ENCODE measurements at places on chromosomes 13 and 19.

DNA sequence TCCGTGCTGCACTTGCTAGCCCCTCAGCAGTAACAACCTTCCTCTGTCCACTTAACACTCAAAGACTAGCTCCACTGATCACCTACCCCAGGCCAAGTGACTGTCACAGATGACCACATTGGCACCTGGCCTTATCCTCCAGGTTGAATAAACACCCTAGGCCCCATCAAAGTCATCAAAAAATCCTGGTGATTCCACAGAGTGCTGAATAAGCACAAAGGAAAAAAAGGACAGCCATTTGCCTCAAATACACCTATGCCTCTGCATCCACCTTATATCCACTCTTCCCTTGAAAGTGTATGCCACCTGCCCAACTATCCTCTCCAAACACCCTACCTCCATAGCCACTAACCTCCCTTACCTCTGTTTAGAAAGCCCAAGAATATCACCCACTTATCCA is 2.7 kb downstream of the ZNF154 start:
- no peak for DNase-seq

DNA sequence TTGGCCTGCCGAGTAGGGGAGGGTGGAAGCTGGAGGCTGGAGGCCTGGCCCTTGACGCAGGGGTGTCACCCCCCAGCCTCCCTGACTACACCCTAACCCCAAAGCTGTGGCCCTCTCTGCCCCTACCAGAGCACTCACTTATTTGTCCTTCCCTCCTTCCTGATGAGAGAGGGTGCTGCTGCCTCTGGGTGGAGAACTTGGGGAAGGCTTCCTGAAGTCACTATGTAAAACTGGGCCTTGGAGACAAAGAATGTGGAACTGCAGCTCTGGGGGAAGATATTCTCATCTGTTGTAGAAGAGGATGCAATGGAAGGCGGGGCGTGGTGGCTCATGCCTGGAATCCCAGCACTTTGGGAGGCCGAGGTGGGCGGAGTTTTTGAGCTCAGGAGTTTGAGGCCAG is 485.2 kb downstream of the ZNF536 start:
- no peak for DNase-seq

DNA sequence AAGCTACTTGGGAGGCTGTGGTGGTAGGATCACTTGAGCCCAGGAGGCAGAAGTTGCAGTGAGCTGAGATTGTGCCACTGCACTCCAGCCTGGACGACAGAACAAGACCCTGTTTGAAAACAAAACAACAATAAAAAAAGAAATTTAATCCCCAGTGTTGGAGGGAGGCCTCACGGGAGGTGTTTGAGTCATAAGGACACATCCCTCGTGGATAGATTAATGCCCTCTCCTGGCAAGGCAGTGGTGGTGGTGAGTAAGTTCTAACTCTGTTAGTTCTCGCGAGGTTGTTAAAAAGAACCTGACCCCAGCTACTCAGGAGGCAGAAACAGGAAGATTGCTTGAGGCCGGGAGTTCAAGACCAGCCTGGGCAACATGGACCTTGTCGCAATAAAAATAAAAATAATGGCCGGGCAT is 27.6 kb upstream of the SIN3B start:
- no peak for DNase-seq

- DNase-seq, result no peak
Measured at GRCh38 chr19:18000915-18001776, 6.8 kb upstream of the ARRDC2 start.

- no peak for DNase-seq
Measured at GRCh38 chr13:46386392-46387063, 524 bp downstream of the RUBCNL start.

Data from NCI-H187 treated with DMSO at 0.1 percent for 48 hours (cell line).